ENCODE measurements at places on chromosomes 16 and 17. TPM values are rescaled to one million over a fixed set of nuclear protein-coding genes. Genes with fewer than 3 reads are reported as not detected.

DNA sequence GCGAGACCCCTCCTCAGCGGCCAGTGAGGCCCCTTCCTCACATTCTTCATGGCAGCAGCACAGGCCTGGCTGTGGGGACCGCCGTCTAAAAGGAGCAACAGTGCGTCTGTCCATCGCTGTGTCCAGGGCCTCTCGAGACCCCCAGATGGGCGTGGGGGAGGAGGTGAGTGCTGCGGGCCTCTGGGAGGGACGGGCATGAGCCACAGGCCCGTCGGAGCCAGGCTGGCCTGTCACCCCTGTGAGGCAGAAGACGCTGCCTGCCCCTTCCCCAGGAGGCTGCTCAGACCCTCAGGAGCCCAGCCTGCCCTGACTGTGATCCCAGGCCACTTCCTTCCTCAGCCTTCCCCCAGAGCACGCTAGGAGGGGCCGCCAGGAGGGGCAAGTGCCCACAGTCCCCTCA is 2.1 kb upstream of the PYCR1 start:
- no peak for DNase-seq

- DNase-seq: no peak
These were observed 135.2 kb downstream of the SDK2 start for GRCh38 chr17:73508931-73509605.

- DNase-seq: no peak
These were observed 31.6 kb downstream of the TNFRSF13B start for GRCh38 chr17:16940116-16940881.

DNA sequence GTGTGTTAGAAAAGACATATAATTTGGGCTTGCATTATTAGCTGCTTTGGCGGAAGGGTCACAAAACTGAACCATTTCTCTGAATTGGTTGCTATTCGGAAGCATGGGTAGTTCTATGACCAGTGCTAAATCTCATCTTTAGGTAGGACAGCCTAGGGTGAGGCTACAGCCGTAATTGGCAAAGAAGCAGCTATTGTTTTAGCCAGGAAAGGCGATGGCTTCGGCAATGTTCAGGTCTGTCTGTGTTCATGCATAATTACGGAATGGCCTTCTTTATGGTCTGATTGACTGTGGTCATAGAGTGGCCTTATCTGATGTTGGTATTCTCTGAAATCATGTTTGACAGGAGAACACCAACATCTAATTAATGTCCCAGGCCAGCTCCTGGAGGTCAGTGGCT is 368.4 kb upstream of the HSBP1 start:
- DNase-seq: no peak

DNA sequence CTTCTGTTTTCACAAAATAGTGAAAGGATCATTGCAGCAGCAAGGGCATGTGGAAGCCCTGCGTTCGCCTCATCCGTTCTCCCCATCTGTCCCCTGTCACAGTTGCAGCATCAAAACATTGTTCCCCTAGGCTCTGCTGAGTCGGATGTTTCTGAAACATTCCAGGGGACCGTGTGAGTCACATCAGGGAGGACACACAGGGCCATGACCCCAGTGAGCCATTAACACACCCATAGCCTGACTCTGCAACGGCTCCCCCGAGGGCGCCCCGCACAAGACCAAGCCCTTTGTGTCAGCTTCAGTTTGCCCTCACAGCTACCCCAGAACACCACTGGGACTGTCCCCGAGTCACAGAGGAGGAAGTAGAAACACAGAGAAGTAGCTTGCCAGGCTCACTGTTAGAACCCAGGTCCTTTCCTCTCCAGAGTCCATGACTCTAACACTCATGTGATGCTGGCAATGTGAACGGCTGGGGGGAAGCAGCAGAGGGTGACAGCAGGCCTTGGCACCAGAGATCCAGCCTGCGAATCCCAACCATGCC is 63.3 kb upstream of the HSBP1 start:
- DNase-seq: no peak

The COA3 gene
- polyA plus RNA-seq: 50.7 TPM

GRCh38 chr17:51703361-51704341 is 443.3 kb downstream of the UTP18 start:
- DNase-seq: peak; percentile 72

DNA sequence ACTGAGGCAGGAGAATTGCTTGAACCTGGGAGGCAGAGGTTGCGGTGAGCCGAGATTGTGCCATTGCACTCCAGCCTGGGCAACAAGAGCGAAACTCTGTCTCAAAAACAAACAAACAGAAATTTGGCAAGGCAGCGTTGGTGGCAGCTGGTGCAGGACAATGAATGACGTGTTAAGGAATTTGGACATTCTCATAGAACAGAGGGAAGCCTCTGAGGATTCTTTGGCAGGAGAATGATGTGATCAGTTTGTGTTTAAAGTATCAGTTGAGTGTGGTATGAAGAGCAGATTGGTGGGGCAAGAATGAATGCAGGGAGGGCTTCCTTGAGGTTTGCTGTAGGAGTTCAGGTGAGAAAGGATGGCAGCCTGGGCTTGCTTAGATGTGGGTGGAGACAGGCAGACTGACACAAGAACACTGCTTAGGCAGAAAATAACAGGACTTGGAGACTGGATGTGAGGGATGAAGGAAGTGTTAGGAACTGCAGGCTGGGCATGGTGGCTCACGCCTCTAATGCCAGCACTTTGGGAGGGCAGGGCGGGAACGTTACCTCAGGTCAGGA is 4.8 kb downstream of the CYB5D2 start:
- DNase-seq: no peak

The PRRT2 gene
- polyA plus RNA-seq: 17.3 TPM

DNA sequence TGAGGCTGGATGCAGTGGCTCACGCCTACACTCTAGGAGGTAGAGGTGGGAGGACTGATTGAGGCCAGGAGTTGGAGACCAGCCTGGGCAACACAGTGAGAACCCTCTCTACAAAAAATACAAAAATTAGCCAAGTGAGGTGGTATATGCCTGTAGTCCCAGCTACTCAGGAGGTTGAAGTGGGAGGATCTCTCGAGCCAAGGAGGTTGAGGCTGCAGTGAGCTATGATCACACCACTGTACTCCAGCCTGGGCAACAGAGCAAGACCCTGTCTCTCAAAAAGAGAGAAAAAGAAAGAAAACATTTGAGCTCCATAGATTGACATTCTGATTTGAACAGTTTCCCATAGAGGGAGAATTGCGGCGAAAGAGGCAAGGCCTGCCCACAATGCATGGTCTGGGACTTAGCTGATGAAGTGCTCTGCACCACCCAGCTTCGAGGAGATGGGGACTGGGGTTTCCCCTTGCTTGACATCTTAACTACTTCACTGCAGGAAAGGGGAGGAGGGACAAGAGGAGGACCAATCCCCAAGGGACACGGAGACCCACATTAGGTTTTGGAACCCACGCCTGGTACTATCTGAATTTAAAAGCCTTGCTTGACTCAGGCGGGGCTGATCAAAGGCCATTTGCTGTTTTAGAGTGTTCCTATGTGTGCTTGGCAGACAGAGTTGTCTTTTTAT is 21.7 kb downstream of the MSI2 start:
- DNase-seq: no peak

The KRTAP4-5 gene
- polyA plus RNA-seq: not detected

DNA sequence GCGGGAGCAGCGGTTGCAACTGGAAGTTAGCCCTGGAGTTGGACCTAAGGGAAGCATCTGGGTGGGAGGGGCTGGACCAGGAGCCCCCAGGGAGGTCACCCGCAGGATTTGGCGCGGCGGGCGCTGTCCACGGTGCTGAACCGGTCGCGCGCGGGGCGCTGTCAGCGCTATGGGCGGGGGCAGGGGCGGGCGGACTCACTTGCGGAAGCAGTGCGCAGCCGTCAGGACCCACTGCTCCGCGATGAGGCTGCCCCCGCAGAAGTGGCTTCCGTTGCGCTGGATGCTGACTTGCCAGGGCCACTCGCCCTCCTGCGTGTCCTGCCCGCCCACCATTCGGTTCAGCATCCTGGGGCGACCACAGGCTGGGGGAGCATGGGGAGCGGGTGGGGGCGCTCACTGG is 4.5 kb downstream of the PRSS27 start:
- peak; percentile 27 for DNase-seq

The NLK gene
- polyA plus RNA-seq: 6.1 TPM

GRCh38 chr16:52318302-52319009 is 228.5 kb downstream of the TOX3 start:
- DNase-seq: no peak

The SLC6A4 gene
- polyA plus RNA-seq: 0.09 TPM

DNA sequence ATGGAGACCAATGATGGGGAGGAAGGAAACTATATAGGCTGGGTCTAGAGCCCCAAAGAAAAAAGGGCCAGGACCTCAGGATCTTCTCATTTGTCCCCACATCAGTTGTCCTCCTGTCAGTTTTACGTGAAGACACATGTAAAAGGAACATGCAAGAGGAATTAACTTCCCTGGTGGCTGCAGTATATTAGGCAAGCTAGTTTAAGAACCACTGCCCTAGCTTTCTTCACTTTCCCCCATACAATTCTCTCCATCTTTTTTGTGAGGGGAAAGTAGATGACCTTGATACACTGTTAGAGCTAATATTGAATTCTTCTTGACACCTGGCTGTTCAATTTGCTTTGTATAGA is 2.3 kb downstream of the MAP3K3 start:
- DNase-seq: no peak

DNA sequence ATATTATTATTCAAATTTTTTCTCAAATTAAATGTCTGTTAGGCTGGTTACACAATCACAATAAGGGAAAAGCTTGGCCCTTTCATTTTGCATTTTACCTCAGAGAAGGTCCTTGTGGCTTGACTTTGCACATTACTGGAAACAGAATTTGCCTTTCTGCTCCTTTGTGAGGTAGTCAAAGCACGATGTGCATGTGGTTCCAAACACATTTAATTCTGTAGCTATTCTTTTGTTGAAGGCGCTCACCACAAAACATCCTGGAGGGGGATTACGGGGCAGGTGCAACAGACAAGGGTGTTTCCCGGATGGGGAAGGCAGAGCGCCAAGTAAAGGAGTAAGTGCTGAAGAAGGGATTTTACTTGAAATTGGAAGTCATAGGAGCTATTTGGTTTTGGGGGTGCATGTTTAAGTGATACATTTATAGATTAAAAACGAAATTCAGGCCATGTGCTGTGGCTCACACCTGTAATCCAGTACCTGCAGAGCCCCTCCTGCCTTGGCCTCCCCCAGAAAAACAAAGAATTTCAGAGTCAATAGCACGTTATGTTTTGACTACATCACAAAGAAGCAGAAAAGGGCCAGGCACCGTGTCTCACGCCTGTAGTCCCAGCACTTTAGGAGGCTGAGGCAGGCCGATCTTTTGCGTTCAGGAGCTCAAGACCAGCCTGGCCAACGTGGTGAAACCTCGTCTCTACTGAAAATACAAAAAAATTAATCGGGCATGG is 31.2 kb upstream of the TENT4B start:
- DNase-seq: no peak

DNA sequence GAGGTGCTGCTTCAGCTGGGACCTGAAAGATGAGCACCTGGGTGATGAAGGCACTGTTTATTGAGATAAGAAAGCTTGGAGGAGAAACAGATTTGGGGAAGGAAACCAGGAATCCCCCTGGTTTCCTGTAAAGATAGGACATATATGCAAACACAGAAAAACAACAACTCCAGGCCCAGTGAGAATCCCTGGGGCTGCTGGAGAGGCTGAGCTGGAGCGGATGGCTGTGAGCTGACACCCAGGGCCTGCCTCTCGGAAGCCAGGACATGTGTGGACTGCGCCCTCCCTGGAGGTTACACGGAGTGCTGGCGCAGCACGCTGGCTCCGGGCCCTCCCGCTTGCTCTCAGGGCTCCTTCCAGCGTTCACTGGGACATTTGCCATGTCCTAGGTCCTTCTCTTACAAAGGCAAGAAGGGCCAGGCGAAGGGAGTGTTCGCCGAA is 57.5 kb downstream of the CYB5B start:
- DNase-seq: peak; percentile 83

- no peak for DNase-seq
These were observed 1.6 kb downstream of the TPPP3 start for GRCh38 chr16:67391424-67392300.

DNA sequence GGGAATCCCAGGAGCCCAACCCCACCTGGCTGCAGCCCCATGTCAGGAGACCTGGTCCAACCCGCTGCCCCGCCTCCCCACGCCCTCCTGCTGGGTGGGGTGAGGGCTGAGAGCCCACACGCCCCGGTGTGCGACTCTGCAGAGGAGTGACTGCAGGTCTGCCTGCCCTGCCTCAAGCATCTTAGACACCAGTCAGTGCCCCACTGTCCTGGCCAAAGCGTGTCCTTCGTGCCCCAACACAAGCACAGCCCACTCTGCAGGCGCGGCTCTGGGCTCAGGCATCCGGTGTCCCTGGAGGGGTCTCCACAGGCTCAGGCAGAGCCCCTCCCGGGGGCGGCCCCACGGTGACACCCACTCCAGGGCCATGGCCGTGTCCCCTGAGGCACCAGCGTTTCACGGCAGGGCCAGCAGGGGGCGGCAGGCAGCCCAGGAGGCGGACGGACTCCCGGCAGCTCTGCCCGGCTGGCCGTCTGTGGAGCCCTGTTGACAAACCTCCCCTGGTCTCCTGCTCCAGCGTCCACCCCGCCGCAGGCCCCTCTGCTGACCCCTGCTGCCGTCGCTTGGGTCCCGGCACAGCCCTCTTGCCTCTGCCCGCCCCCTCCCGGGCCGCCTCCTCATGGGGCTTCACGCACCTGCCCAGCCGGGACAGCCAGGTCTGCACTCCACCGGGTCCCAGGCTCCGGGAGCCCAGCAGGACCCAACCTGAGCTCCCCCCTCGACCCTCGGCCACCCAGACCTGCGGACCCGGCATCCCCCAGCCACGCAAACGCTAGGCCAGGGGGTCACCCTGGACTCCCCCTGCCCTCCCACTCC is 8.6 kb upstream of the UBE2I start:
- no peak for DNase-seq
